ENCODE measurements at places on chromosomes 2 and 18.
A peak's percentile ranks its signal among the peaks of the same experiment; 100 is the strongest.

DNA sequence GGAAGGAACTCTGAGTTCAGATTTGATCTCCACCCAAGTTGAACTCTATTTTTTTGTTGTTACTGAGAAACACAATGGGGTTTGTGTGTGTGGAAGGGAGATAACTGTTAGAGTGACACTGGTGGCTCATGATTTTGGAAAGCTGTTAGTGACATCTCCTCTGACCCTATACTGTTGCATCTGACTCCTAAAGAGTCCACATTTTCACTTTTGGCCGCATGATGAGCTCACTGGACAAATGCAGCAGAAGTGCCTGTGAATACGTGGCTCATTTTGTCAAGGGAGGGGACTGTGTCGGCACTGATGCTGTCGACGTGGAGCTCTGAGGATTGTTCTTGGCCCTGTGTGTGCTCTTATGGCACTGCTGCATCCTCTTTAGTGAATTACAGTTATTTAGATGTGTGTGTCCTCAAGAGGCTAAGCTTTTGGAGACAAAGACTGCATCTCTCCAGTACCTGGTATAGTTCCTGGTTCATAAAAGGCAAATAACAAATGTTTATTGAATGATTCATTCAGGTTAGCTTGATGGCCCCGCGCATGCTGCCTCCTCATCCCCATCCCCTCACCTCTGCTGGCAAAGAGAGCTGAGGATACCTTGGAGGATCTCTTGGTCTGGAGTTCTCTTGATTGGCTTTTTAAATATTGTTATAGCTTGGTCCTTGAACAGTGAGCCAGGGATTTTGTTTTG lies 135.4 kb downstream of the PHLPP1 start:
- no peak for DNase-seq

DNA sequence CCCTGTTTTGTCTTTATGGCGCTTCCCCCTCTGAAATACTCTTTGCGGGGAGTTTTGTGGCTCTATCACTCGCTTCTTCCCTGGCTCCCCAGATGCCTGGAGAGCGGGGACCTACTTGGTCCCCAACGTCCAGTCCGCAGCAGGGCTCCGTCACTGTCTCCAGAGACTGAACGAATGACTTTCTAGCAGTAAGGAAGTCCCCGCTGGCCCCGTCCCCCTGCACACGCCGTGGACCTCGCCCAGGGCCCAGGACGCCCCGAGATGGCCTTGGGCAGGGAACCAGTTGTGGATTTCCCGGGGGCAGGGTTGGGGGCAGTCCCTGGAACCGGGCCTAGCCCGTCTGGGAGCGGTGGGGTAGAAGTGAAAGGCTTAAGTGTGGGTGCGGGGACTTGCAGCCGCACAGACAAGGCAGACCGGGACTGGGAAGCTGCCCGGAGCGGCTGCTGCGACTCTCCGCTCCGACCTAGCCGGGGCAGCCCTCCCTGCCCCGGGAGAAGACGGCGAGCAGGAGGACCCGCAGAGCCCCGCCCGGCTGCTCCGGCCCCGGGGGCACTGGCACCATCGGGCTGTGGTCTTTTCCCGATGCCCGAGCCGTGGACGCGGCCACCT lies 821 bp upstream of the EPHA4 start:
- DNase-seq: peak; percentile 9

GRCh38 chr2:37641582-37642171 lies 29.8 kb downstream of the CDC42EP3 start:
- no peak for DNase-seq

- DNase-seq: no peak
Measured at GRCh38 chr2:200637901-200638300, 52.1 kb downstream of the AOX1 start.

DNA sequence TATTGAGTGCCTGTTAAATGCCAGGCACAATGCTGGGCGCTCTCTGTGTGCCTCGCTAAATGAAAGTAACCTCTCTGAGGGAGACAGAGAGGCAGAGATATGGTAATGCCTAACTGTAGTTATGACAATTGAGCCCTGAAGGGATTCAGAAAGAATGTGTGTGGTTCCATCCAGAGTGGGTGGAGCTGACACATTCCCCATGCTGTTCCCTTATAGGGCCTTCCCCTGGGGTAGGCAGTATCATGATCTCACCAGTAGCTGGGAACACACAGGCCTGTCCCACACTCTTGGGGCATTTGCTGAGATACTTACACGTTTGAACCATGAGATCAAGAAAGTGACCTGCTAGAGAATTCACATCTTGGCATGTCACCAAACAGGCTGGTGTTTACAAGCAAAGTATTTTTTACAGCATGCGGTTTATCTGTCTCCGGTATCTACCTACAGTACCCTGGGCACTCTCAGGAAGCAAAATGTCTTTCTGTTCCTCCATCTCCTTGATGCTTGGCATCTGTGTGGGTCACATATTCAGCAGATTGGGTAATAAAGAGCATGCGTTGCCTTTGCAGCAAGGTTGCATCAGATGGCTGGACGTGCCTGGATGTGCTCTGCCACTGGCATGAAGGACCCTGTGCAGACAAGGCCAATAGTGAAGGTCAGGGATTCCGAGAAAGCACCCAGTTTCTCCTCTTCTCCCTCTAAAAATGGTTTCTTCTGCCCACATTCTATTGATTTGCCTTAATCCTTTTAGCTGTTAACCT lies 9.4 kb downstream of the CTIF start:
- no peak for DNase-seq

GRCh38 chr2:136665736-136666135 lies 99.6 kb upstream of the THSD7B start:
- DNase-seq: no peak

DNA sequence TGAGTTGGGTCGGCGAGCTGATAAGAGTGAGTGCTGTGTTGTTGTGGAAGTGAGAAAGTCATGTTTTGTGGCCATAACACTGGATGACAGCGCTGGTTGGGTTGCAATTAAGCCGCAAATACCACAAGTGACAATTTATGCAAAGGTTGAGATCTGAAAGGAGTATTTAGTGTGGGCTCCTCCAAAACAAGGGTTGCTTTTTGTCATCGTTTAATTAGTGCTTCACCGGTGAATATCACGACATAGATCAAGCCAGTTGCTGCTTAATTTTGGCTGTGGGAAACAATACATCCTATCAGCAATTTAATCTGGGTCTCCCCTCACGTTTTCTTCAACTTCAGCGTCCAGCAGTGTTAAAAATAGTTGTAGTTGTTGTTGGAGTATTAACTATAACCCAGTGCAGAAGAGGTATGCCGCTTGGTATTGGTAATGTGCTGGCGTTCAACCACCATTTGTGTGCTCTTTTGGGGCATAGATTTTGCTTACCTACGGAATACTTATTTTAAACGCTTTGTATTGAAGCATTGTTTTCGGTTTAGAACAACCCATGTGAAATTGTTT lies 662 bp downstream of the ACVR2A start:
- DNase-seq: peak; percentile 18

DNA sequence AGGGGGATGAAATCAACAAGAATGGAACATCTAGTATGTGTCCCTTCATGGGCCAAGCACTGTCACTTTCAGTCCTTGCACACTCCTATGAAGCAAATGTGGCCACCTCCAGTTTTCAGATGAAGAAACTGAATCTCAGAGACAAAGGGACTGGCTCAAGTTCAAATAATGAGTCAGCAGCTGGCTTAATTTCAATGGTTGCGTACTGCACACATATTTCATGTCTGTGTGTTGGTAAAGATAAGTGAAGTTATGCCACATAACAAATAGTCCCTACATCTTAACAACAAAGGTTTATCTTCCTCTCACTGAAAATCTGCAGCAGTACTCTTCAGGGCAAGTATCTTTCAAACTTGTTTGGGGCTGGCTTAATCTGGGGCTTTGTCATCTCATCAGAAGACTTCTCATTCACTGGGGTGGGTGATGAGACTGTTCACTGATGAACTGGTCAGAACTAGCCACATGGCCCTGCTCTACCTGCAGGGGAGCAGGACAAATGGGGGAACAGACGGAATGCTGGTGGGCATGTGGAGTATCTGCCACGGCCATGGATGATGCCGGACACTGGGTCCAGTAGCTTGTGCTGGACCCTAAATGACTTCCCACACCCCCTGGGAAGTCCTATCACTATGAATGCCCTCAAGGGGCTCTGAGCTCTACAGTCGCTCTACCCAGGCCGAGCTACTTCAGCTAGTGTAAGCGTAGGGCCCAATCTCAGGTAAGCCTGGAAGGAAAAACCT lies 263.2 kb downstream of the CYP26B1 start:
- no peak for DNase-seq

- no peak for DNase-seq
Measured at GRCh38 chr2:28780496-28780895, 28.9 kb downstream of the PPP1CB start.

- no peak for DNase-seq
Measured at GRCh38 chr2:236659758-236660150, 90.1 kb downstream of the ACKR3 start.

GRCh38 chr2:219912491-219912921 lies 285.1 kb downstream of the SLC4A3 start:
- DNase-seq: no peak

GRCh38 chr2:64667535-64667934 lies 13.8 kb upstream of the SERTAD2 start:
- no peak for DNase-seq

- DNase-seq: no peak
Measured at GRCh38 chr2:207734264-207734635, 22.8 kb downstream of the CCNYL1 start.

DNA sequence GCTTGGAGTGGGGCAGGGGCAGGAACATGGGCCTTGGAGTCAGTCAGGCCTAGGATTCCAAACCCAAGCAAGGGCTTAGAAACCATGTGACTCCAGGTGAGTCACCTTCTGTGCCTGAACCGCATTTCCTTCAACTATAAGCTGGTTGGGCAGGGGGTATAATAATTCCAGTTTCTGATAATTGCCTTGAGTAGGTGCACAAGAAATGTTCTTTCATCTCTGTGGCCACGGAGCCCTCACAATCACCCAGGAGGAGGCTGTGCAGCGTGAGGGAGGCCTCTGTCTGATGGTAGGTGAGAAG lies 112.1 kb upstream of the HAAO start:
- no peak for DNase-seq

Measured in activated CD4-positive, alpha-beta T cell treated with anti-CD3 and anti-CD28 coated beads, Interleukin-2, amount 50 U/mL, for 1 hour (primary cell).